ENCODE measurements at places on chromosomes 3 and 15.

GRCh38 chr15:89812011-89812846 lies 2.4 kb downstream of the ANPEP start:
- no peak for DNase-seq

- no peak for DNase-seq
Measured at GRCh38 chr3:13623101-13623654, 74.3 kb downstream of the FBLN2 start.

DNA sequence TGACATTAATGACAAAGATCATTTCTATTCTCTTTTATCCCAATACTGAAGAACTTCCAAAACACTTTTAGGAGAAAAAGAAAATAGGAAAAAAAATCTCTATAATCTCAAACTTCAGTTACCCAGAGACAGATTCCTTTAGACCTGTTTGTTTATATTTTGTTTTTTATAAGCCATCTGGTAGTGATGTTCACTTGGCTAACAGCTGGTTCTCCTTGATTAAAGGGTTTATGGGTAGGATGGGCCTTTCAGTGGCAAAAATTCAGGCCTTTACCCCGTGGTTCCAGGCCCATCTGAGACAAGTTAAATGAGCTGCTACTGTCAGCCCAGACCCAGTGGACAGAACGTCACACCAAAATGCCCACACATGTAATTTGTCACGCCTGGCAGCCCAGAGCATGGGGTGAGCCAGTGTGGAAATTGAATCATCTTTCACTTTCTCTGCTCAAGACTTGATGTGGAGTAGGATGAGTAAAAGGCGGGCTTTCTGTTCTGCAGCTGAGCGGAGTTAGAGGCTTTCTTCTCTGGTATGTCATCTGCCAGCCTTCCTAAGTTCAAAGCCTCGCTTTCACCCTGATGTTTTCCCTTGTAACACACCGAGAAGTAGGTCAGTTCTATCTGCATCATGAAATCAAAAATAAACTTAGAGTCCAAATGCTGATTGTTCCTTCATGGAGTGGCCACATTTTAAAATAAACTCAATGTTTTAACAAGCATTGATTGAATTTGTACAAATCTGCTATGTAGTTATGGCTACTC lies 62.5 kb upstream of the SKOR1 start:
- DNase-seq = no peak

DNA sequence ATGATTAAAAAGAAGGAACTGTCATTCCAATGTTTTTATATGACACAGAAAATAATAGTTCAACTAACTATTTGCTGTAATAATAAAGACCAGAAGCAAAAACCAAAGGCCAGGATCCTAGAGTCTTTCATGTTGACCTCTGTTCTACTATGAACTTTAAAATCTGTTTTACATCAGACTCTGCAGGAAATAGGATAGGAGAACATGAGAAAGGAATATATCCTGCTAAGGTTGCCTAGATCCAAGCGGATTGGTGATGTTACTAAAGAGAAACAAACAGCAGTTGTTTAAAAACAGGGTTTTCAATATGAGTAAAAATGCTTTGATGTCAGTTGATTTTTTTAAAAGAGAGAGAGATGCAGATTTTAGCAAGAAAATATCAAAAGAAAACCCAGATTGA lies 549.6 kb downstream of the ZIC1 start:
- no peak for DNase-seq

DNA sequence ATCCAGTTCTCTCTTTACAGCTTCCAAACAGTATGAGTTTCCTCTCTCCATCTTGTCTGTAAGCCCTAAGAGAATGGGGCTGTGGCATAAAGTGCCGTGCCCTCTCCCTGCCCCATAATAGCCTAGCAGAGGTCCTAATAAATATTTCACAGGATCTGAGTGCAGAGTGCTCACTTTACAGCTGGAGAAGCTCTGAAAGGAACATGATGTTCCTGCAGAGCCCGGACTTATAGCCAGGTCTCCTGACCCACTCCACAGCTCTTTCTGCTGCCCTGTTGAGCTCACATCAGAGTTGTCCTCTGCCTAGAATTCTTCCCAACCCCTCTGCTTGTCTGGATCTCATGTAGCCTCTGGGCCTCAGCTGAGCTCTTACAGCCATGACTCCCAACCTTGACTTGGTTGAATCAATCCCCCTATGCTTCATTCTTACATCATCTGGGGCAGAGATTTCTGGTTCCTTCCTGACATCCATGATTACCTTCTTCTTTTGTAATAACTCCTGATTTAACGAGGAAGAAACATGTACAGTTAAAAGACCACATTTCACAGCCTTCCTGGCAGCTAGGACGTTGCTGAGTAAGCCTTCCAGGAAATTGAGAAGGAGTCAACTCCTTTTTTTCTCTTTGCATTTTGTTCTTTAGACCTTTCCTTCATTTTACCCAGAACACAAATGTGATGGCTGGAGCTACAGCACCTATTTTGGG lies 135.3 kb downstream of the RPLP1 start:
- DNase-seq = no peak

- no peak for DNase-seq
Measured at GRCh38 chr3:127324913-127325628, 37.2 kb upstream of the PRR20G start.
